ENCODE measurements at places on chromosomes 12 and 14.

DNA sequence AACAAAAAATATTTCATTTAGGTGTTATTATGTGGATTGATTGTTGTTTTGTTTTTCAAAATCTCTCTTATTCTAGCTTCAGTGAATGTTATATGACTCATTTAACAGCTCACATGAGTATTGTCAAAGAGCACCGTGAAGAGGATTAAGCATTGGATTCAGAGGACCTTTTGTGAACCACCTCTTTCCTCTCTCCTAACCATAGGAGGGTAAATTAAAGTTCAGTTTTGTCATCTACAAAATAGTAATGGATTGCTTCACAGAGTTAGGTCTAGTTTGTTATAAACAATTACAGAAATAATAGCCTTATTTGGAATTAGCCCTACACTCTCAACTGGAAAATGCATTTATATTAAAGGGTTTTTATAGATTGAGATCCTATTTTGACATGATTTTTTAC is 962 bp upstream of the KERA start:
- peak; percentile 4 for DNase-seq

- no peak for DNase-seq
These were observed at the start of gene NTN4 for GRCh38 chr12:95790033-95790916. TSS of gene NTN4 (minus strand) at chr12:95790764. CDS start at chr12:95790309, 455 bp downstream.

DNA sequence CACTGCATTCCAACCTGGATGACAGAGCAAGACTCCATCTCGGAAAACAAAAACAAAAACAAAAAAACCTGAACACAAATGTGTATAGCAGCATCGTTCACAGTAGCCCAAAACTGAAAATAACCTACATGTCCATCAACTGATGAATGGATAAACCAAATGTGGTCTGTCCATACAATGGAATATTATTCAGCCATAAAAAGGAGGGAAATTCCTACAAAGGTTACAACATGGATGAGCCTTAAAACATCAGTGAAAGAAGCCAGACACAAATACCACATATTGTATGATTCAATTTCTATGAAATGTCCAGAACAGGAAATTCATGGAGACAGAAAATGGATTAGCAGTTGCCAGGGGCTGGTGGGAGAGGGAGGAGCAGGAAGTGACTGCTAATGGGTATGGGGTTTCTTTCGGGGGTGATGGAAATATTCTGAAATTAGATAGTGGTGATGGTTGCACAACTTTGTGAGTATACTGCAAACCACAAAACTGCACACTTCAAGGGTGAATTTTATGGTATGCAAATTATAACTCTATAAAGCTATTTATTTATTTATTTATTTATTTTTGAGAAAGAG is 4.0 kb downstream of the MYL2 start:
- peak; percentile 57 for DNase-seq

- peak; percentile 28 for DNase-seq
These were observed 356.7 kb downstream of the ETNK1 start for GRCh38 chr12:22981711-22982110.

DNA sequence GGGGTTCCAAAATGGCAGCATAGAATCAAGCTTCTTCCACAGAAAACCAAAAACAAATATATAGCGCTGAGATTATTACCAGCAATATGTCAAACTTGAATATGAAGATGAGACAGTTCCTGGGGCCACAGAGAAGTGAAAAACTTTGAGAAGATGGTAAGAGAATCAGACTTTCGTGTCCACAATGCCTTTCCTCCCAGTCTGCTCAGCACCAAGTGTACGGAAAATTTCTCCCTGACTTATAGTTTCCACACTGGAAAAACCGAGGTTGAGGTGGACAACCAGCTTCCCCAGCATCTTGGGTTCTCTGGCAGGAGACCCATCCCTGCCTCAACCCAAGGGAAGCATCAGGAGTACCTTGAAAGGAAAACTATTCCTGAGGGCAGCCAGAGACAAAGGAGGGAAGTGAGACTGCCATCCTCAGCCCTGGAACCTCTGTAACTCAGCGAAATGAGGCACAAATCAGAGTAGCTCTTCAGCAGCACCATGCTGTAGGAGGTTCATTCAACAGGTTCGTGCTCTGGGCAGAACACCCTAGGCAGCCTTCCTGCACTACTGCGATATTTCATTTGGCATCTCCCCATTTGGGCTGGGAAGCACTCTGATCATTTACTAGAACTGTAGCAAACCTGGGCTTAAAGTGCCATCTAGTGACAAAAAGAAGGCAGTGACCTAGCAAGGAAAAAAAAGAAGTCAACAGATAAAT is 52.4 kb upstream of the CAPRIN2 start:
- peak; percentile 73 for DNase-seq
